ENCODE measurements at places on chromosomes 4 and X.
A peak's percentile ranks its signal among the peaks of the same experiment; 100 is the strongest.

DNA sequence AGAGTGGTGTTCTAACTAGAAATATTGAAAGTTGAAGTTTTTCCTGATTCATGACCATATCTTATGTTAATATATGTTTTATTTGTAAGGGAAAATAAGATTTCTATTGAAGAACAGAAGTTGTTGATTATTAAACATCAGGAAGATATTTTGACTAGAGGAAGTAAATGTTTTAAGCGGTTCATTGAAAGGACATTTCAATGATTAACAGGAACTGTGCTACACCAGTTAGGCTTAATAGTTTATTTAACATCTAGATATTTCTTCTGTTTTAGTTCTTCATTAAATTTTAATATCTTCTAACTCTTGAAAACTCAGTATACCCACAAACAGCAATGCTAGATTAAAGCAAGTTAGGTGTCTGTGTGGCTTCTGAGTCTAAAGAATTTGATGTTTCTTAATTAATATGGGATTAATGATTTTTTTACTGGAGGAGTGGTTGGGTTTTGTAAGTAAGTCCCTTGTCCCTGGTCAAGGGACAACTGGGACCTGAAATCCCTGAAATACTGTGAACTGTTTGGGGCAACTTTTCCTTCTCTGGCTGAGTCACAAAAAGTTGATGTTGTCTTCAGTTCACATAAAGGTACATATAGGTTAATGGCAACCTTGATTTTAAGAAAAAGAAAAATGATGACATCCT lies 42.9 kb upstream of the CYP4V2 start:
- DNase-seq, result no peak

GRCh38 chrX:16187024-16187760 lies 19.9 kb downstream of the MAGEB17 start:
- DNase-seq, result no peak

DNA sequence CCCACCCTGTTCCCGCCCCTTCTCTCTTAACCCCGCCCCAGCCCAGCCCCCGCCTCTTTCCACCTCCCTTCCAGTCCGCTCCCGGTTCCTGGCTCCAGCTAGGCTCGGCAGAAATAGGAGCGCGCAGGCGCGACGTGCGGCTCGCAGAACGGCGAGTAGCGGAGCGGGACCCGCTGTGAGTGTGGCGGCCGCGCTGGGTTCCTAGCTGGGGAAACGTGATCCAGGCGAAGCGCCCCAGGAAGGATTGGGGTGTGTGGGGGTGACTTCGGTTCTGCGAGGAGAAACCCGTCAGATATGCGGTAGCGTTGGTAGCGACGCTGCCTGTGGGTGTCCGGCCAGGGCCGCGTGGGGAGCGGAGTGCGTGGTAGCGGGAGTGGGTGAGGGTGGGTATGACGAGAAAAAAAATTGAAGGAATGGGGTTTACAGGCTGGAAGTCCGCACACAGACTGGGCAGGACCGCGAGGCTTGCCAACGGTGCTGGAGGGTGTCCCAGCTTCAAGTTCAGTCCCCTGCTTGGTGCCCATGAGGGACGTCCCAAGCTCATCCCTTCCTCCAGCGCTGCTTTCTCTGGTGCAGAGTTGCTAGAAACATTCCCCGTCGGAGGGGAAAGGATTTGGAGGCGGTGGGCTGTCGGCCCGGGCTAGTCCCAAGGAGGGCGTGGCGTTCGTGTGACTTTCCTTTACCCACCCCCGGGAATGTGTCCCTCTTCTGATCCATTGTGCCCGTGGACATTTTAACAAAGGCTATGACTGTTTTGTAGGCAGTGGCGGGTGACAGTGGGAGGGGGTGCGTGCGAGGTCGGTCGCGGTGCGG lies at the start of gene PRRG1:
Gene PRRG1 (plus strand): TSS at position 144 of the 813 bp plus-strand sequence. CDS start 56,886 bp downstream, outside the sequence.
- no peak for DNase-seq

DNA sequence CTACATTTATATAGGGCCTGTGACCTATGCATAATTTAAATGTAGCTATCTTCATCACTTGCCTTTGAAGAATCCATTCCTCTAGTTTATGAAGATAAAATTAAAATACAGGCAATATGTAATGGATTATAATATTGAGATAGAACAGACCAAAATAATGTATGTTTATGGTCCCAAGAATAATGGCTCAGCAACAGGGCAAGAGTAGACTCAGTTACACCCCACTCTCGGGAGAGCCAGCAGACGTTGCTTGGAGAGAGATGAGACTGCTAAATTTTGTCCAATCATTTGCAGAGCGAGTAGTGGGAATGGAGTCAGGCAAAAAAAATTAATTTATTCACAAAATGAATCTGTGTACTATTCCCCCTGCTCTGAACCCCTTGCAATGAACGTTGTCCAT lies 223.2 kb upstream of the FAT4 start:
- no peak for DNase-seq

- no peak for DNase-seq
These were observed 181.0 kb upstream of the TLL1 start for GRCh38 chr4:165692082-165692481.

- DNase-seq, result no peak
These were observed 926.1 kb downstream of the ADGRL3 start for GRCh38 chr4:62126064-62126732.

- peak; percentile 81 for DNase-seq
These were observed at the start of gene NAAA for GRCh38 chr4:75940692-75941253. Gene NAAA, minus strand, starts transcription at chr4:75941013. Its CDS starts 64 bp downstream, at chr4:75940949.

GRCh38 chr4:629915-630641 lies 4.7 kb downstream of the PDE6B start:
- DNase-seq, result no peak

- DNase-seq, result peak; percentile 37
These were observed 31.0 kb upstream of the HTRA3 start for GRCh38 chr4:8238515-8239053.

DNA sequence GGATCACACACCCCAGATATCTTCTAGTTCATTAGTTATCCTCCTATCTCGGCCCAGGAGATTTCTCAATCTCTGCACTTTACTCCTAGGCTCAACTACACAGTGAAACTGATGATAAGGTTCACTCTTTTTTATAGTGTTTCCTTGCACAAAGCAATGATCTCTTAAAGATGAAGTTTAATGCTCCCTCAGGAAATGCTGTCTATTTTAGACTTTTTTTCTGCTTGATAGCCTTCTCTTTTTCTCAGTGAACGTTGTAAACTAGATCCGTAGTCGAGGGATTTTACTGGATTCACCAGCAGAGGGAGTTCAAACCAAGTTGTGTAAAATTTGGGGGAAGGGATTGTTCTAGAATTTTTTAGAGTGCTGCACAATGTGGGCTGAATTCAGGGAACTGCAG lies 269.6 kb downstream of the GBA3 start:
- DNase-seq, result peak; percentile 2

- no peak for DNase-seq
These were observed 17.0 kb downstream of the CA5B start for GRCh38 chrX:15755091-15755490.

DNA sequence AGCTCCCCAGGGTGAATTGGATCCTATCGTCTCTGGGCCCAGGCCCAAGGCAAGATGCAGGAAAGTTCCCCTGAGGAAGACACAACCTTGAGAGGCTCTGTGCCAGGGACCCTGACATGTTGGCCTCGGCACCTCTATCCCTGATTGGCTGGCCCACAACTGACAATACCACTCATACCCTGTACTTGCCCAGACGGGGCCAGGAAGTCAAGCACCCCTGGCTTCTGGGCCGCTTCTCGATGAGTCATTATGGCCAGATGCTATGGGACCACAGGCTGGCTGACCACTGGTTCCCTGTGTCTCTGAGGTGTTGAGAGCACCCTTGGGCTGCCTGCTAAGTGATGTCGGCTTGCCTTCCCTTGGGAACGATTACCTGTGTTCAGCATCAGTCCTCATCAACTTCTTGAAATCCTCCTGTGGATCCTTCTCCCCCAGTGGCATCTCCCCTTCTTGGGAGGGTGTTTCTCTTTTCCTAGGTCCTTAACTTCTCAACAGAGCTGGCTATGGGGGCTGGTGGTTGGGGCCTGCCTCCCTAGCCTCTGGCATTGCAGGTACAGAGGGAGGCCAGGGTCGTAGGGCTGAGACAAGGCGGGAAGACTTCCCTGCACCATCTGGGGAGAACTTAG lies 54.5 kb upstream of the MAMLD1 start:
- no peak for DNase-seq

- DNase-seq, result no peak
These were observed 103.6 kb downstream of the RAPGEF2 start for GRCh38 chr4:159206427-159206871.

- DNase-seq, result no peak
These were observed 352.2 kb downstream of the SPRY1 start for GRCh38 chr4:123748806-123749205.

DNA sequence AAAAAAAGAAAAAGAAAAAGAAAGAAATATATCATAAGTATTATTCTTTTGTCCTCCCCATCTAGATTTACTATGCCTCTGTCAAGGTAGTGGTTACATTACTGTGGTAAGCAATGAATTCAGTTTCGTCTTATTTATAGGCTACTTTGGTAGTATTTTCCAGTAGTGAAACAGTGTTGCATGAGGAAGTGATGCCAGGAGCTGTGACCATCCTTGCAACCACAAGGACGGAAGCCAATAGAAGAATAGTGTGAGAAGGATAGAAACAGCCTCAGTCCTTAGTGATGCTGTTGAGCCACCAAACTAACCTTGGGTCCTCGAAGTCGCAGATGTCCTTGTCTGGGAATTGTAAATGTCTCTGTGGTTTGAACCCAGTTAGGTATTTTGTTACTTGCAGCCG lies 328.5 kb downstream of the PPP3CA start:
- DNase-seq, result peak; percentile 26

GRCh38 chr4:64539234-64539849 lies 130.1 kb upstream of the TECRL start:
- peak; percentile 61 for DNase-seq

GRCh38 chrX:153638041-153638371 lies 9.0 kb upstream of the DUSP9 start:
- no peak for DNase-seq

GRCh38 chr4:8170341-8170740 lies 11.7 kb upstream of the ABLIM2 start:
- no peak for DNase-seq

GRCh38 chrX:72100051-72100755 lies 31.5 kb downstream of the RTL5 start:
- no peak for DNase-seq

DNA sequence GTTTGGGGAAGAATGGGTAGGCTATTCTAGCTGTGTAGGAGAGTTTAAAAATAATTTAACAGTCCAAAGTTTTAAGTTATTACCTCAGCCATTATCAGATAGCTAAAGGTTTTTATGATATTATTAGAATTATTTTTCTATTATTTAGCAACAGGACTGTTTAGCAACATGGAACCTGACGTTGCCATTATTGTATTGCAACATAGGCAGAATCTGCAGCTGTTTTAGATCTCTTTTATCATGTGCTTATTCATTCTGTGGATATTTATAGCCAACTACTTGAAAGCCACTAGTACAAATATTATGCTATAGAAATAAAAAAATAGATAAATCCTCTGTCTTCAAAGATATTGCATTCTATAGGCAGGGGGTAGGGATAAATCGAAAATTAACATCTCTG lies 382.0 kb upstream of the TRAM1L1 start:
- DNase-seq, result no peak

- no peak for DNase-seq
These were observed 72.0 kb upstream of the MED14 start for GRCh38 chrX:40807384-40807783.

GRCh38 chrX:16585486-16586376 lies 64.2 kb upstream of the S100G start:
- no peak for DNase-seq

DNA sequence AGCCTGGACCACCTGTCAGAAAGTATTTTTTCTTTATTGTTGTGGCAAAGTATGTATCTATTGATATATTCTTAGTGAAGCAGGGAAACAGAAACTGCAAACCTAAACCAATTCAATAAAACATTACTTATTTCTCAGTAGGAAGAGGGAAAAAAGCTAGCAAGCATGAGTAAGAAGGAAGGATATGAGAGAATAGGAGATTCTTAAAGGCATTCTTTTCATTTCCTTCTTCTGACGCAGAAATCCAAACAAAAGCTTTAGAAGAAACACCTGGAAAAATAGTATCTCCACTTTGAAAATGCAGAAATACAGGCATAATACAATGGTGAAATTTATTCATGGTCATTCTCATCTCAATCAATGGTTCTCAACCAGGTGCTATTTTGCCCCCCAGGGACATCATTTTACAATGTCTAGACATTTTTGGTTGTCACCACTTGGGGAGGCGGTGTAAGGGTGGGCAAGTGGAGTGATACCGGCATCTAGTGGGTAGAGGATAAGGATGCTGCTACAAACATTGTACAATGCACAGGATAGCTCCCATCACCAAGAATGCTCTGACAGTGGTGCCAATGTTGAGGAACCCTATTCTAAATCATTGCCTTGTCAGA lies 21.7 kb upstream of the ATXN3L start:
- peak; percentile 22 for DNase-seq

GRCh38 chr4:108744307-108744706 lies 18.5 kb downstream of the ETNPPL start:
- no peak for DNase-seq

GRCh38 chr4:168574581-168575295 lies 77.9 kb downstream of the PALLD start:
- DNase-seq, result no peak

- DNase-seq, result no peak
These were observed 134.3 kb downstream of the AMELX start for GRCh38 chrX:11427453-11428071.

DNA sequence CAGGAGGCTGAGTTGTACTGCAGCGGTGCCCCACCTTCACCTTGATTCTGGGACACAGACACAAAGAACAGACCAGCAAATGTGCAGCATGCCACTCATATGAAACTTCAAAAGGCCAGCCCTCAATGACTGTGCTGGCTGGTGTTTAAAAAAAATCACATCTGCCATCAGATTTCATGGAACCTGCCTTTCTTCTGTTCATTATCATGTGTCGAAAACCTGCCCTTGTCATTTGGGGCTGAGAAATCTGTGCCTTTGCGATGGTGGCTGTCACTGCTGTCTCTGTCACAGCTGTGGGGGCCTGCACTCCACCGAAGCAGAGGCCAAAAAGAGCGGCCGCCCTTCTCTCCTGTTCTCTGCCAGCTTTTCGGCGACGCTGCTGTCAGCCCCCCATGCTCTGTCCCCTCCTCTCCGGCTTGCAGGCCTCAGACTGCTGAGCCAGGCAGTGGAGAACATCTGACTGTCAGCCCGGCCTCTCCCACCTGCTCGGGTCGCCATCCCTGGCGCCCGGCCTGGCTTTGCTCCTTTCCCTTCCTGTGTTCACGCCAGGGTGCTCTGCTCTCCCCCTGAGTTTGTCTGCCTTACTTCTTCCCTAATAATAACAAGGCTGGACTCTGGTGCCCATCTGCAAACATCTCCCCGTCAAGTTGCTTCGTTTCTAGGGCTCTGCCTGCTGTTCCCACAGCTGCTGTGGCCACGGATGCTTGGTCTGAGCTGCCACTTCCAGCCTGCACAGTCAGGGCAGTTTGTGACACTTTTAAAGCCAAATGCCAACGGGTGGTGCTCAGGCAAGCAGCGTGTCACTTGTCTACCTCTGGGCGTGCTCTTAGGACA lies 355.2 kb downstream of the UNC5C start:
- peak; percentile 28 for DNase-seq

- DNase-seq, result no peak
These were observed 121.7 kb upstream of the ETNPPL start for GRCh38 chr4:108884596-108884995.

All from OCI-LY7 (cell line).